Cardiac atrium fibroblast (primary cell): ENCODE measurements at places on chromosomes 4 and X. TPM values are rescaled to one million over a fixed set of nuclear protein-coding genes. Genes with fewer than 3 reads are reported as not detected.

RBM46 gene
- not detected in 2 replicates for total RNA-seq

BMPR1B gene
- 0.18 and 0.32 TPM in 2 replicates for total RNA-seq

CLNK gene
- not detected in 2 replicates for total RNA-seq

SH2D1A gene
- not detected in 2 replicates for total RNA-seq

PTCHD1 gene
- under 0.01 TPM in 1 of 2 replicates, not detected in the other for total RNA-seq

HSFX2 gene
- 0.16 TPM in 1 of 2 replicates, not detected in the other for total RNA-seq

FMR1NB gene
- total RNA-seq = not detected in 2 replicates

ITIH6 gene
- total RNA-seq = not detected in 2 replicates

SOWAHB gene
- not detected in 2 replicates for total RNA-seq

TBC1D8B gene
- total RNA-seq = 12.8 and 13.0 TPM in 2 replicates

PCYT1B gene
- 0.72 and 0.97 TPM in 2 replicates for total RNA-seq

SMIM31 gene
- total RNA-seq = not detected in 2 replicates

C4orf36 gene
- 0.49 TPM in 1 of 2 replicates, not detected in the other for total RNA-seq

QRFPR gene
- total RNA-seq = not detected in 2 replicates

GSX2 gene
- total RNA-seq = not detected in 2 replicates

FRAS1 gene
- 8.5 and 10.0 TPM in 2 replicates for total RNA-seq

MAGEA11 gene
- not detected in 2 replicates for total RNA-seq

ABCG2 gene
- total RNA-seq = under 0.01 and 0.32 TPM in 2 replicates

TREX2 gene
- 0.90 TPM in 1 of 2 replicates, not detected in the other for total RNA-seq

TGIF2LX gene
- total RNA-seq = not detected in 2 replicates

AGA gene
- total RNA-seq = 26.2 and 30.1 TPM in 2 replicates

XAGE2 gene
- total RNA-seq = not detected in 2 replicates

PSAPL1 gene
- total RNA-seq = under 0.01 and 0.65 TPM in 2 replicates

ANXA3 gene
- total RNA-seq = 12.8 and 20.6 TPM in 2 replicates

PABPC1L2A gene
- not detected in 2 replicates for total RNA-seq

ADH1C gene
- 0.54 and 1.3 TPM in 2 replicates for total RNA-seq

TRPC5OS gene
- total RNA-seq = not detected in 2 replicates

NAT8L gene
- total RNA-seq = under 0.01 and 0.36 TPM in 2 replicates

ZNF141 gene
- total RNA-seq = 4.5 and 8.3 TPM in 2 replicates

F11 gene
- total RNA-seq = not detected in 2 replicates

AP1S2 gene
- total RNA-seq = 33.4 and 35.5 TPM in 2 replicates

RAB39B gene
- total RNA-seq = not detected in 2 replicates

LEF1 gene
- 1.3 TPM in 1 of 2 replicates, not detected in the other for total RNA-seq

SPATA4 gene
- not detected in 2 replicates for total RNA-seq

GPRASP1 gene
- total RNA-seq = 0.32 and 1.1 TPM in 2 replicates

SMR3B gene
- not detected in 2 replicates for total RNA-seq

SSX4B gene
- total RNA-seq = not detected in 2 replicates

TRMT44 gene
- 9.2 and 17.0 TPM in 2 replicates for total RNA-seq

SLC38A5 gene
- 34.8 and 64.5 TPM in 2 replicates for total RNA-seq

AMMECR1 gene
- total RNA-seq = 22.0 and 42.3 TPM in 2 replicates

FGF13 gene
- not detected in 2 replicates for total RNA-seq

HTR2C gene
- total RNA-seq = not detected in 2 replicates

PHKA2 gene
- 6.2 and 9.4 TPM in 2 replicates for total RNA-seq

RIPPLY1 gene
- not detected in 2 replicates for total RNA-seq

UGT2A3 gene
- total RNA-seq = not detected in 2 replicates

SPANXD gene
- total RNA-seq = not detected in 2 replicates

GASK1B gene
- total RNA-seq = 56.9 and 88.6 TPM in 2 replicates

EVC2 gene
- 5.2 and 7.9 TPM in 2 replicates for total RNA-seq

FOXP3 gene
- total RNA-seq = not detected in 2 replicates

TCP11X2 gene
- not detected in 2 replicates for total RNA-seq
